ENCODE measurements at places on chromosomes 6 and 20. TPM values are rescaled to one million over a fixed set of nuclear protein-coding genes. Genes with fewer than 3 reads are reported as not detected.

C4B gene
- 30.8 TPM for polyA plus RNA-seq

ALDH5A1 gene
- 3.0 TPM for polyA plus RNA-seq

COX4I2 gene
- 13.6 TPM for polyA plus RNA-seq

MYO6 gene
- 3.1 TPM for polyA plus RNA-seq

FOXQ1 gene
- polyA plus RNA-seq: not detected

C6orf47 gene
- polyA plus RNA-seq: 19.4 TPM

DDO gene
- 11.1 TPM for polyA plus RNA-seq

NTSR1 gene
- polyA plus RNA-seq: 0.01 TPM

C20orf202 gene
- polyA plus RNA-seq: 0.46 TPM

NHLRC1 gene
- 1.3 TPM for polyA plus RNA-seq

DNA sequence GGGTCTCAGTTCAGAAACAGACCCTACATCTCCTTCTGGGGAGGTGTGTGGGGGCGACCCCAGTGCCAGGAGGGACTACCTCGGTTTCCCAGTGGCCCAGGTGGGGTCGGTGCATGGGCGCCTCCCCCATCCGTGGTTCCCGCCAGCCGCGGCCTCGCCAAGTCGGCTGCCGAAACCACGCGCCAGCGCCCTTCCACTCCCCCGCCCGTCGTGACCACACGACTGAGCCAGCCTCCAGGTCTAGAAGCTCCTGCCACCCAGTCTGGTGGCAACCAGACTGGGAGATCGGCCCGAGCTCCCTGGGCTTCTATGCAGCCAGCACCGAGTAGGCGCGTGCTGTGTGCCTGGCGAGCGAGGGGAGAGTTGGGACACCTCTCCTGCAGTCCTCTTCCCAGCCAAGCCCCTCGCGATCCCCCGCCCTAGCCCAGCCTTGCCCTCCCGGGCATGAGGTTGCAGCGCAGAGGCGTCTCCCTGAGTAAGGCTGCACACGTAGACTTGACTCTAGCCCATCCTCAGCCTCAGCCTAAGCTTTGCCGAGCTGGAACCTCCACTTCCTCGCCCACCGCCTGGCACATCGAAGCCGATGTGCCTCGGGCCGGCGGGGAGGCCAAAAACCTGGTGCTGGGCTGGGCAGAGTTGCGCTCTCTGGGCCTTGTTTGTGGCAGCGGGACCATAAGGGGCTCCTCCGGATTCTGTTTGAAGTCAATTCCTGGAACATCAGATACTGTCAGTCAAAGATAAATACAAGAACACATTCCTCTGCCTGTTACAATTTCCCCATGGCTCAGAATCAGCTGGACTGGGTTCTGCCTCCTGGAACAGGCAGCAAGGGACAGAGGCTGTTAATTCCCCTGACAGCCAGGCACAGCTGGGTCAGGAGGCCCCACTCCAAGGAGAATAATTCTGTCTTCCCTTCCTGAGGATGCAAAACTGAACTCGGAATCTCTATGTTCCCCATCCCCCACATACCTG lies 1.5 kb upstream of the CPNE5 start:
- peak; percentile 62 for DNase-seq

DNA sequence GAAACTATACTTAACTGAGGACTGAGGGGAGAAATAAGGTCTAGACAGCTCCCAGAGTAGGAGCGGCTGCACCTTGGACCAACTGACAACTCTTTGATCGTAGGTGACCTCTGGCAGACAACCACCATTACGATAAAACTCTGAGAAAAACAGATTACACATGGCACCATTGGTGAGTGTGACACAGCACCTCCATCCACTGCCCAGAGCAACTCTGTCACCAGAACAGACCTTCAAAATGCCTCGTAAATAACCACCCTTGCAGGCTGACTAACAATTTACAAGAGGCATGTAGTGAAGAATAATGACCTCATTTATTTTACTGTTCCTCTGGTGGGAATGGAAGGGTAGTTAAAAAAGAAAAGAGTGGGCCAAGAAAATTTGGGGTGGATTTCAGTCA lies 64.2 kb downstream of the F13A1 start:
- no peak for DNase-seq

DNA sequence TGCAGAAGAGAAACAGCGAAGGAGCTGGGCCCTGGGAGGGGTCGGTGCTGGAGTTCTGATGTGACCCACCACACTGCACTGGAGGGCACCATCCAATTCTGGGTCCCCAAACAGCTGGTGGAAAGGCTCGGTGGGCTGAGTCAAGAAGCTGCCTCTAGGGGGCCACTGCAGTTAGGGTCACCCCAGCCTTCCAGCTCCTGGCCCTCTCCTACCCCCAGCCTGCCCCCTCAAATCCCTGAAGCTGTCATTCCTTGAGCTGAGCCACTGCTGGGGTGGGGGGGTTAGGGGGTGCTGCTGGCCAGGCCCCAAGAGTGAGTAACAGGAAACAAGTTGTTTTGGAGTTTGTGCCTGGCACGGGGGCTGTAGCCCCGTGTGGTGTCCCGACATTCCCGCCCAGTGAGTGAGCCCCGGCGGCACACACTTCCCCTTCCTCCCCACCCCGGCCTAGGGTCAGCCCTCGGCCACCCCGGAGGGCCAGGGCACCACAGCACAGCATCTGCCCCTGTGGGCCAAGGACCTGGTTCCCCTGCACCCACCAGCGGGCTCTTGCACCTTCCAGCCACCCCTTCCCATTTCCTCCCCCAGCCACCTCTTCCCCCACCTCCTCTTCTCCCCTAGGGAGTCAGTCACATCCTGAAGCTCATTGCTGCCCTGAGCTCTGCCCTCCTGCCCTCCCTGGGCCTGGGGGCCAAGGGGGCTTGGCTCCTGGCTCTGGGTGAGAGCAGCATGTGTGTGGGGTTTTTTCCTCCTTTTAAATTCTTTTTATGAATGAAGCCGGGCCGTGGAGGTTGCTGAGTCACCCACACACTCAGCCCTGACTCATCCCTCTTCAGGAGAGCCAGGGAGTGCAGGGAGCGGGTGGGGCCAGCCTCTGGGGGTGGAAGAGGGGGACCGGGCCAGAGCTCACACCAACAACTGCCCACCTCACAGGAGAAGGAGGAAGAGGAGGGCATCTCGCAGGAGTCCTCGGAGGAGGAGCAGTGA lies 4.6 kb downstream of the SMIM29 start:
- DNase-seq: peak; percentile 76

DNA sequence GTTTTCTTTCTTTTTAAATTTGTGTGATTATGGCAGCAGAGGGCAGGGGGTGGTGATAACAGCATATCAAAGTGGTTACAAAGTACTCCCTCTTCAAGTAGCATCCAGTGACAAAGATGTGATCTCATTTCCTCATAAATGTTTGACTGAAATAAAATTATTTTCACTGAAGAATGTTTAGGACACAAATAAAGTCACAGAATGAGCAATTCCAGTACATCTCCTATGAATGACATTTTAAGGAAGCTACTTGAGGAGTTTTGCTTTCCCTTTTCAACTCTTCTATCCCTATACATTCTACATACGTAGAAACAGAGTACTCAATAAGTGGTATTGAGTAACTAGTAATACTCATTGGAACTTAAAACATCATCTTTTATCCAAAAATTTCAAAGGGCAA lies 13.9 kb upstream of the GABRR2 start:
- no peak for DNase-seq

DNA sequence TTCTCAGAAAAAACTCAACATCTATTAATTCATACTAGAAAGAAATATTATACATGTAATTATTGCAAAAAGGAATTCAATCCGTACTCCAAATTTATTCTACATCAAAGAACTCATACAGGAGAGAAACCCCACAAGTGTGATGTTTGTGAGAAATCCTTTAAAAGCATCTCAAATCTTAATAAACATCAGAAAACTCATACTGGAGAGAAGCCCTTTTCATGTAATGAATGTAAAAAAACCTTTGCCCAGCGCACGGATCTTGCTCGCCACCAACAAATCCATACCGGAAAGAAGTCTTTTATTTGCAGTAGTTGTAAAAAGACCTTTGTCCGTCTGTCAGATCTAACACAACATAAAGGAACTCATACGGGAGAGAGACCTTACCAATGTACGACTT lies 22.0 kb downstream of the ZNF334 start:
- DNase-seq: no peak

DNA sequence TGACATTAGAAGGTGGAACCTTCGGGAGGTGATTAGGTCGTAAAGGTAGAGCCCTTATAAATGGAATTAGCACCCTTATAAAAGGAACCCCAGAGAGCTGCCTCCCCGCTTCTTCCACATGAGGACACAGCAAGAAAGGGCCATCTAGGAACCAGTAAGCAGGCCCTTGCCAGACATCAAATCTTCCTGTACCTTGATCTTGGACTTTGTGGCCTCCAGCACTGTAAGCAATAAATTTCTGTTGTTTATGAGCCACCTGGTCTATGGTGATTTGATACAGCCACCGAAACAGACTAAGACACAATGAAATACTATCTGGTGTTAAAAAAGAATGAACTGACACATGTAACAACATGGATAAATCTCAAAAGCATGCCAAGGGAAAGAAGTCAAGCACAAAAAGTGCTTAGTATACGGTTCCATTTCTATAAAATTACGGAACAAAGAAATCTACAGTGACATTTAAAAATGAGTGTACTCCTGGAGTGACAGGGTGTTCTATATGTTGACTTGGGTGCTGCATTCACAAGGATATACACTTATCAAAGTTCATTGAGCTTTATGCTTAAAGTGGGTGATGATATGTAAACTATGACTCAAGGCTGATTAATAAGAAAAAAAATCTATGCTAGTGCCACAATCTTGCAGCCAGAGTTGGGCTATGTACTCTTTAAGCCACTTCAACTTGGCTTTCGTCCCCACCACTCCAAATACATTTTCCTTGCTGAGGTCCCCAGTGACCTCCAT lies 18.4 kb downstream of the SERPINB1 start:
- no peak for DNase-seq

GRCh38 chr6:80339421-80339820 lies 232.9 kb downstream of the BCKDHB start:
- no peak for DNase-seq

DNA sequence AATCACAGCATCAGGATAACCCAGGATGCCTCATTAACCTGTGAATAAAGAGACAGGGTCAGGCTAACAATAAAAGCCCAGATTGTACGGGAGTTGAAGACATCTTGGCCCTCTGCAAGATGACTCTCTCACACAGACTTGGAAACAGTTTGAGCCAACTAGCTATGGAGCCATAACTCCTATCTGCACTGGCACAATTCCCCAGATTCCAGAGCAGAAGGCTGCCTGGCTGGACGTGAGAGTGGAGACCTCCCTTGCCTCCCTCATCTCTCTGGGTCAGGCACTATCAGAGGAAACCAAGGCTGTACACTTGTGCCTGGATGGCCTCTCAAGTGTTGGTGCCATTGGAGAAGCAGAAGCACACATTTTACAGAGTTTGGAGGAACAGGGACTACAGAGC lies 312.6 kb downstream of the THBS2 start:
- DNase-seq: no peak

GRCh38 chr6:107156617-107157016 lies 41.3 kb upstream of the BEND3 start:
- no peak for DNase-seq

DNA sequence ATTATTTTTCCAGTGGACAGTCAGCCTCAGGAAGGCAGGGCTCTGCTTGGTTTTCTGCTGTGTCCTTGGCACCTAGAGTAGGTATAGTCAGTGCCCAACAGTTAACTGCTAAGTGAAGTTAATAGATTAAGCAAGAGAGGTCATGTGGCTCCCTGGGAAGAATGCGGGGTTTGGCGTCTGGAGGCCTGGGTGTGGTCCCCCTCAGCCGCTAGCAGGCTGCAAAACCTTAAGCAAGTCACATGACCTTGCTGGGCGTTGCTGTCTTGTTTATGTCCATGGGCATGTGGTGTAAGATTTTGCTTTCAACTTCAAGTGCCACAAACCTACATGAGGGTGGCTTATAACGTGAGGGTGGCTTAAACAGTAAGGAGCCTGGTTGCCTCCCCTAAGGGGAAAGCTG lies 75.5 kb upstream of the SCP2D1 start:
- no peak for DNase-seq

GRCh38 chr6:116471531-116471930 lies 10.4 kb downstream of the CALHM6 start:
- no peak for DNase-seq

GRCh38 chr6:161023316-161023715 lies 31.7 kb downstream of the MAP3K4 start:
- DNase-seq: no peak

DNA sequence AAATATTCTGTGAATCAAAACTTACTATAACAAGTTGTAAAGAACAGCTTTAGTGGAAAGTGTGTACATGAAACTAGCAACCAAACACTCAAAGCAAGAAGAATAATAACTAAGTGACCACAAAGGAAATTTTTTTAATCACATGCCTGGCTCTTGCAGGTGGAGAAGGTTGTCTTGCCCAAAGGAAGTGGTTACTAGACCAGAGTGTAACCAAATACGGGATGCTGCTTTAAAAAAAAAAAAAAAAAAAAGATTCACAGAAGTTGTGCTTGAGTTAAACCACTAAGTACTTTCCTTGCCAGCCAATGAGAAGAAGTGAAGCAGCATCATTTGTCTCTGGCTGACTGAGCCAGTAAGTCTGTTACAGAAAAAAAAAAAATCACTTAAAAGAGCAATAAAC lies 19.1 kb upstream of the HLA-DQB1 start:
- no peak for DNase-seq

- DNase-seq: no peak
Measured at GRCh38 chr6:74752303-74752702, 453.6 kb downstream of the COL12A1 start.

GRCh38 chr6:143014764-143015163 lies 45.9 kb upstream of the AIG1 start:
- DNase-seq: no peak

GRCh38 chr6:88124925-88125557 lies 41.1 kb downstream of the CNR1 start:
- no peak for DNase-seq

GRCh38 chr6:69933239-69933638 lies 66.9 kb downstream of the COL19A1 start:
- no peak for DNase-seq

DNA sequence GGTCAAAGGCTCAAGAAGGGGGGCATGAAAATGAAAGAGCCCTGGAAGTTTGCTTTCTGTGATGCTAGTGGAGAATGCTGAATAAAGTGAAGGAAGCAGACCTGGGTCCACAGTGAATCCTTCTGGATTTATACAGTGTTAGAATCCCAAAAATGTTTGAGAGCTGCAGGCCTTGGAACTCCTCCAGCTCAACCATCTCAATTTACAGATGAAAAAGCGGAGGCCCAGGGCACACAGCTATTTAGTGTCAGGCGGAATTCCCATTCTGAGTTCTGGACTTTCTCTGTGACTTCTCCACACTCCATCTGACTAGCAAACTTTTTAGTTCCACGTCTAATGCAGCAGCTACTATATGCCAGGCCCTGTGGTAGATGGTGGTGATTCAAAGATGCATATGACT lies 1.5 kb upstream of the PRSS35 start:
- DNase-seq: no peak

- no peak for DNase-seq
Measured at GRCh38 chr6:148629592-148630465, 117.0 kb upstream of the UST start.

DNA sequence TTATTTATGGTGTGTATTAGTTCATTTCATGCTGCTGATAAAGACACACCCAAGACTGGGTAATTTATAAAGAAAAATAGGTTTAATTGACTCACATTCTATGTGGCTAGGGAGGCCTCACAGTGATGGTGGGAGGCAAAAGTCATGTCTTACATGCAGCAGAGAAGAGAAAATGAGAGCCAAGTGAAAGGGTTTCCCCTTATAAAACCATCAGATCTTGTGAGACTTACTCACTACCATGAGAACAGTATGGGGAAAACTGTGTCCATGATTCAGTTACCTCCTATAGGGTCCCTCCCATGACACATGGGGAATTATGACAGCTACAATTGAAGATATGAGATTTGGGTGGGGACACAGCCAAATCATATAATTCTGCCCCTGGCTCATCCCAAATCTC lies 150.0 kb upstream of the AHI1 start:
- DNase-seq: no peak

- DNase-seq: no peak
Measured at GRCh38 chr20:20184149-20184548, 131.8 kb downstream of the CFAP61 start.
